ENCODE measurements at places on chromosomes 12 and 14.

GRCh38 chr12:49903700-49904423 lies at the start of gene FAIM2:
FAIM2 (minus strand) TSS chr12:49903900; CDS start chr12:49903792, 108 bp downstream.
- DNase-seq: peak; percentile 7

DNA sequence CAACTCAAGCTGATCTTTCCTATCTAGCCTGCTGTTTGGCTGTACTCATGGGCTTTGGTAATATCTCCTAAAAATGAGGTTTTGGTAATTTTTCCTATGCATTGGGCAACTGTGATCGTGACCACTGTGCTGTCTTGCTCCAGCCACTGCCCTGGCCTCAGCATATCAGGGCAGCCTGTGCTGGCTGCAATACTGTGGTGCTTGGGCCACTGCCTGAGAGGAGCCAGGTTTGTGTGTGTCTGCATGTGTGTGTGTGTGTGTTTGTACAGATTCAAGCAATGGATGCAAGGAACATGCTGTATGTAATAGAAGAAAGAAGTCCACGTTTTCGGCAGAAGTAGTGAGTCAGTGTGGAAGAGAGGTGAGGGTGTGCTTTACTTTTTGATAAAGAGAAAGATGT lies 13.0 kb downstream of the ERG28 start:
- DNase-seq: no peak

GRCh38 chr12:45182511-45182910 lies 33.4 kb upstream of the ANO6 start:
- no peak for DNase-seq

- DNase-seq: peak; percentile 53
These were observed 122.9 kb downstream of the PRKCH start for GRCh38 chr14:61444215-61444768.

GRCh38 chr12:5395443-5396271 lies 36.3 kb upstream of the NTF3 start:
- DNase-seq: no peak

DNA sequence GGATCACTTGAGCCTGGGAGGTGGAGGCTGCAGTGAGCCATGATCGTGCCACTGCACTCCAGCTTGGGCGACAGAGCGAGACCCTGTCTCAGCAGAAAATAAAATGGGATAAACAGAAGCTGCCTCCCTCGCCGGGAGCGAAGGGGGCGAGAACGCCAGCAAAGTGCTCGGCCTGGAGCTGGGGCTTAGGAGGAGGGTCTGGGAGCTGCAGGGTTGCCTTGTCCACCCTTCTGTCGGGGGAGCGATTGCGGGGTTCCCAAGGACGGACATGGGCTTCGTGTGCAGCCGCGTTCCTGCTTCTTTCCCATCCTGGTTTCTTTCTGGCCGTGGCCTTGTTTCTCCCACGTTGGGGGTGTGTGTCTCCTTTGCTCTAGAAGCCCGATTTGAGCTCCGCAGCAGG lies 27.9 kb upstream of the MLXIP start:
- DNase-seq: no peak

DNA sequence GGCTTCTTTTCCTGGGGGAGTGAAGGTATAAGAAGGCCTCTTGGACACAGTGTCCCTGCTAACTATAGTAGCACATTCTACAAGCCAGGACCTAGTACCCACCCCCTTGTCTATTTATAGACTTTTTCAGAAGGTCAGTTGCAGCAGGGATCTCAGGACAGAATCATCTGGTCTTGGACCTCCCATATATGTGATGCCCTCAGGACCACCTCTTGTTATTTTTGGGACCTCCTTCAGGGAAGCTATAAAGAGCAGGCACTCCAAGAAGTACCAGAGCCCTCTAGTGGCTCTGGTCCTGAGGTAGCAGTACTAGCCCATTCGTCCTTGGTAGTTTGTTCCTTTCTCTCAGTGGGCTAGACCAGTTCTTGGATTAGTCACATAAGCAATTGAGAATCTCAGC lies 4.3 kb downstream of the COQ10A start:
- no peak for DNase-seq

DNA sequence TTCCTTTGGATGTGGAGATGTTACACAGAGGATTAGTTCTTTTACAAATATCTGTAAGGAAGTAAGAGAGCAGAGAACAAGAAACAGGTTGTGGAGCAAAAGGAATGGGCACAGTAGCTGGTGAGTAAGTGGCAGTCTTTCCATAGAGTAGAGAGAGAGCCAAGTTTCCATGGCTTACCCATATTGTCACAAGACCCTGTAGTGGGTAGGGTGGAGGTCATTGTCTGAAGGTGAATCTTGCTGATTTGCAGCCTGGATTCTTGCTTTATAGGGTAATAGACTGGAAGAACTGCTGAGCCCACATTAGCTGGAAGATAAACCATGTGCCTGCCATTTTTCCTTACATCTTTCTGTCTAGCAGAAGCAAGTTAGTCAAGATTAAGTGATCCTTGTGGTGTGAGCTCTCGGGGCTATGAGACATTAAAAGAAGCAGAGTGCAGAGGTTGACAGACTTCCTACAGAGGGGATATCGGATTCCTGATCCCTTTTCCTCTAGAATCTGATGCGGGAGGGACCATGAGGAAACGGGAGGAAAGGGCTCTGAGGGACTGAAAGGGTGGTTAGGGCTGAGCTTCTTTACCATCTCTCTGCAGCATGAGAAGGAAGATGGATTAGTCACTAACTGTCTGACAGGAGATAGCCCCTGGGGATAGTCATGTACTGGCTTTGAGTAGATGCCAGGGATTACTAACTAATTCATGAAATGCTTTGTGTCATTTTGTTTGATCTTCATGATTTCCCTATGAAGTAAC lies 44.0 kb upstream of the LRTM2 start:
- no peak for DNase-seq

DNA sequence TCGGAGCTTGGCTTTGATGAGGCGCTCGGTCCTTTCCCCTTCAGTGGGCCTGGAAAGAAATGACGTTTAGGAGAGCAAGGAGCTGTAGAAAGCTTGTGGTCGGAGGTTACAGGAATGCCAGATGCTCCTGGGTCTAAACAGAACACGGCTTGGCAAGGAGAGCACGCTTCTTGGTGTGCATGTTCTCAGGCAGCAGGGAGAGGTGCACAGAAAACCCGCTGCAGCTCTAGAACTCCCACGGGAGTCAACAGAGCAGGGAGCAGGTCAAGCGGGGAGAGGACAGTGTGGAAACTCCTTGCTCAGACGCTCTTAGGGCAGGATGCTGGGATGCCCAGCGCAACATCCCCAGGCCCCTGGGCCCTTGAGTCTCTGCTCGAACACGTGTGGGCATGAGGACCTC lies 51.0 kb downstream of the SSH1 start:
- DNase-seq: no peak

DNA sequence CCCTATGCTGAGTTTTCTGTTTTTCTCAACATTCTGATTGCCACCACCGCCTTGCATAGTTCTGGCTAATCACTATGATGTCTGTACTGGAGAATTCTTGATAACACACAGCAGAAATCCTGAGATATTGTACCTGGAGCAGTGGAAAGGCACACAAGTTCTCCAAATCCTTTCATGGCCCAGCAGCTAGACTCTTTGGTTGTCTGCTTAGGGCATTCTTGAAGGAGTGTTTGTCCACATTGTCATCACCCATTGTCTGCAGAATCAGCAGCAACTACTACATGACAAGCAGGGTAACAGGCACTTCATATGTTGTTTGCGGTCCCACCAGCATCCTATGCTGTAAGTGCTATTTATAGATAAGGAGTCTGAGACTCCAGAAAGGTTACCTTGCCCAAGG lies 128.9 kb downstream of the DAAM1 start:
- DNase-seq: no peak

DNA sequence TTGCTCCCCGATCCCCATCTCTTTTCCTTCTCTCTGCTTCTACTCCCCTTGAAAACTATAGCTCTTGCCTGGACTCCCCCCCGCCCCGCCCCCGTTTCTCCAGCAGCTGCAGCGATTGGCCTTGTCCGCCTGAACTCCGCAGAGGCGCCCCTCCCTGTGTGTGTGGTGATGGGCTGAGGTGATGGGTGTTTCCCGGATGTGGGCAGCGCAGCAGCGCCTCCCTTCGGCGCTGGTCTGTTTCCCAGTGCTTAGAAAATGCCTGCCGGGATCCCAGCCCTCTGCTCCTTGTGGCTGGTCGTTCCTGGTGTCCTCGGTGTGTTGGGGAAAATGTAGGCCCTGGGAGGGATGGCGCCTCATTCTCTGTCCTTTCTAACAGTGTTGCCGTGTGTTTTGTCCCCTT lies 43.3 kb downstream of the GALNT8 start:
- DNase-seq: no peak

- DNase-seq: no peak
These were observed 618.6 kb downstream of the AACS start for GRCh38 chr12:125683748-125684381.
